T-helper 9 cell (primary cell): ENCODE measurements at places on chromosomes 4 and X.

GRCh38 chr4:111849746-111850284 is 295.4 kb upstream of the FAM241A start:
- no peak for DNase-seq

DNA sequence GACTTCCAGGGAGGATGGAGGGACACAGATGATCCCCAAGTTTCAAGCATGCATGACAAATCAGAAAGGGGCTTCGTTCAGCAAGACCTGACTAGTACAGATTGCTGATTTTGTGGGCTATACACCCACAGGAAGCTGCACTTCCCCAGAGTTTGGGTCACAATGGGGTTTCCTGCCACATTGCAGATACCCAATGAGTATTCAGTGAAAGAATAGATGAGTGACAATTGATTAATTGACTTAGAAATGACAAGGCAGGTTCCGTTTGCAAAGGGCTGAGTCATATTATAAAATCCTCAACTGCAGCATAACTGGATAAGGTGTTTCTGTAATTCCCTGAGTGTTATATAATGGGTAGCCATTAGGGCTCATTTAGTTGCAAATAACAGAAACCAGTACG is 146.6 kb upstream of the TBL1X start:
- DNase-seq, result no peak

GRCh38 chr4:8315435-8316250 is 46.1 kb downstream of the HTRA3 start:
- DNase-seq, result no peak

- DNase-seq, result no peak
Measured at GRCh38 chrX:13894888-13895565, 78.1 kb upstream of the GPM6B start.

DNA sequence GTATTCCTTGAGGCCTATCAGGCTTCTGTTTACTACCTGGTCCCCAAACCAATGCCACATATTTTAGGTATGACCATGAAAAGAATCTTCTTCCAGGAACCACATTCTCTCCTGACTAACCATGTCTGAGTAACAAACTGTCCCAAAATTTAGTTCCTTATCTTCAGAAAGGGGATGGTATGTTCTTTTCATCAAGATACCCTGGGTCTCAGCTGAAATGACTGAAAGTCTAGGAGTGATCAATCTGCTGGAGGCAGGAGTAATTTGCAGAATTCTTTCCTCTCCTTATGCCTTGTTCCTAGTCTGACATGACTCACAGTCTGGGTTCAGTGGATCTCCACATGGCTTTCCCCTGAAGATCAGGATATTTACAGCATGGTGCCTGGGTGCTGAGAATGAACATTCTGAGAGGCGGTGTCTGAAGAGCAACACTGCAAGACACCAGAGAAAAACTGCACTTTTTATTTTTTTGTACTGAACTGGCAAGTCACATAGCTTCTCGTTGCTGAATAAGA is 665.5 kb downstream of the TLL1 start:
- DNase-seq, result no peak

DNA sequence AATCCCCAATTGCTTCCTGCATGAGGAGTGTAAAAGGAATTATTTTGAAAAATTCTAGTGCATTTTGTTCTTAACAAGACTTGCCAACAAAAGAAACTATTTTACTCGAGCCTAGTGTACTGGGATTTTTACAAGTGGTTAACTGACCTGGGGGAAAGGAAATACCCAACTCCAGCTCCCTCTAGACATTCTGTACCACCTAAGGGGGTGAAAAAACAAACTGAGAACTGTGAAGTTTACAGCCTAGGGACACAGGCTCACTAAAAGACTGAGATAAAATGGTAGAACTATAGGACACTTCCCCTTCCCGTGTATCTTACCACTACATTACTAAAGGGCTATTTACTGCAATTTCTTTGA is 2.6 kb upstream of the ADH5 start:
- no peak for DNase-seq

- DNase-seq, result no peak
Measured at GRCh38 chr4:139918591-139918990, 235.4 kb downstream of the MAML3 start.

GRCh38 chrX:17397074-17397473 is 22.1 kb downstream of the NHS start:
- DNase-seq, result no peak

GRCh38 chr4:61275241-61275640 is 75.1 kb downstream of the ADGRL3 start:
- DNase-seq, result no peak

DNA sequence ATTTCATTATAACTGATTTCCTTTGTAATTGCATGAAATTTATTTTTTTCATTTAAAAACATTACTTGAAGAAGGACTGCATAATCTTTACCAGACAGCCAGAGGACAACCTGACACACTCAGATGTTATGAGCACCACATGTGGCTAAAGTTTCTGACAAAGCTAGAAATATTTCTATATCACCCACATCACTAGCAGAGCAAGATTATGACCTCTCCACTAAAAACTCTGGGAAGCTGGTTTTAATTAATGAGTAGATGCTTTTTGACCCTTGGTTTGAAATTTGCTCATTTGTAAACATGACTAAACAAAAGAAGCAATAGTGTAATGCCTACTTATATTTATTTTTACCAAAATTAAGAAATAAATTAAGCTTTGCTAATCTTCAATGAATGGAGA is 661.5 kb upstream of the EPHA5 start:
- no peak for DNase-seq

DNA sequence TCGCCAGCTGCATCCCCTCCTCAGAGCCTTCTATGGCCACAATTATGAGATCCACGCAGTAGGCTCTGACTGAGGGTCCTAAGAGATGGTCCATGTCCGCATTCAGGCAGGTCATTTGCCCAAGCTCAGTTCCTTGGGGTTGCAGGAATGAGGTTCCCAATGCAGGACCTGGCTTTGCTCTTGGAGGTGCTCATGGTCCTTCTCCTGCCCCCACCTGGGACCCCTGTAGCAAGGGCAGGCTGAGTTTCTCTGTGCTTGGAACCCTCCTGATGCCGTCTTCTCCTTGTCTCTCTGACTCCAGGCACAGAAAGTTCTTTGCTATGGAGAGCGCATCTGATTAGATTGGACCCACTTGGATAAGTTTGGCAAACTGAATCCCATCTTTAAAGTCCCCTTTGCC is 16.5 kb upstream of the SHOX start:
- DNase-seq, result no peak

DNA sequence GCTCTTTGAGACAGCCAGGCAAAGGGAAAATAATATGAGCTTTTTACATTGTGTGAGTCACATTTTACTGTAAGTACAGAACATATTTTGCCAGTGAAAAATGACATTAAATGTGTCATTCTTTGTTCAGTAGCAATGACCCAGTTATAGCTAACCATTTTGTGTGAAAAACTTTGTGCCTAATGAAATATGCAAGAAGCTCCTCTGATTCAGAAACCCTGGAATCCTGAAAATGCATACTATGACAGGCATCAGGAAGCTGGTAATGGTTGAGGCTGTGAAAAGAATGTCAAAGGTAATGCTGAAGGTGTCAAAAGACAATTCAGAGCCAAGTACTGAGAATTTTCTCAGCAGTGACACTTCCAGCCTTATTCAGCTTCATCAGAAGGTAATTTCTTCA is 549.5 kb upstream of the SMIM31 start:
- no peak for DNase-seq

DNA sequence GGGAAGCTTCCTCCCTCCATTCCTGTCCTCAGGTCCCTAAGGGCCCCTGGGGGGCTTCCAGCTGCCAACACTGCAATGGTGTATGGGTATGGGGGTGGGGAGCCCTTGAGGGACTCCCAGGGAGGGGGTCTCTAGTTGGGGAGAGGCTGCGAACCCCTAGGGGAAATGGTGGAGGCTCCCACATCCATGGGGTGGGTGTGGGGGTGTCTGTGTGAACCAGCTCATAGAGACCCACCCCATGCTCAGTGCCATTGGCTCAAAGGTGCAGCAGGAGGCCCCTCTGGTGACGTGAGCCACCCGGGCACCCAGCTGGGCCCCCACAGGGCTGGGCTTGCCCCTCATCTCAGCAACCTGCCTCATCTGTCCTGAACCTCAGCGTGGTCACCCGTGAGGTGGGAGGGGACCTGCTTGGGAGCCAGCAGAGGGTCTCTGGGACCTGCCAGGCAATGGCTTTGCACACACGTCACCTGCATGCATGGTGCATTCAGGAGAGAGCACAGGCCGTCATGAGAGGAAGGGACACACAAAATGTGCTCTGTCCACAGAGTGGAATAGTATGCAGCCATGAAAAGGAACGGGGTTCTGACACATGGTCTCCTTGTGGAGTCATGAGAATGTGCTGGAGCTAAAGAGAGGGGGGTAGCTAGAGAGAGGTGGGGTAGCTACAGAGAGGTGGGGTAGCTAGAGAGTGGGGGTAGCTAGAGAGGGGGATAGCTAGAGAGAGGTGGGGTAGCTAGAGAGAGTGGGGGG is 22.7 kb upstream of the PLCXD1 start:
- DNase-seq, result no peak

DNA sequence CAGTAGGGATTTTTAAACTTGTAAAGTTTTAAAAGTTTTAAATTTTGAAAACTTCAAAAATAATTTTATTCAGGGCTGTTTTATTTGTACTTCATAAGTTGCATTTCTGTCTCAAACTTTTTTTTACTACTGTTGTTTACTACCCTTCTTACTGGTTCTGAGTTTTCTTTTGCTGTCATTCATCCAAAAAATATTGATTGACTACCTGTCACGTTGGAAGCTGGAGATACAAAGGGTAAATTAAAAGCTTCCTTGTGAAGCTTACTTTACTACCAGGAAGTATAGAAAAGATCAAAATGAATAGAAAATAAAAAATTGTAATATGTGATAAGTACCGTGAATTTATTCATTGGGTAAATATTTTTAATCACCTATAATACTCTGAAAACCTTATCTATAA is 49.4 kb upstream of the MCUB start:
- no peak for DNase-seq

GRCh38 chr4:187929024-187929423 is 66.5 kb upstream of the ZFP42 start:
- no peak for DNase-seq

DNA sequence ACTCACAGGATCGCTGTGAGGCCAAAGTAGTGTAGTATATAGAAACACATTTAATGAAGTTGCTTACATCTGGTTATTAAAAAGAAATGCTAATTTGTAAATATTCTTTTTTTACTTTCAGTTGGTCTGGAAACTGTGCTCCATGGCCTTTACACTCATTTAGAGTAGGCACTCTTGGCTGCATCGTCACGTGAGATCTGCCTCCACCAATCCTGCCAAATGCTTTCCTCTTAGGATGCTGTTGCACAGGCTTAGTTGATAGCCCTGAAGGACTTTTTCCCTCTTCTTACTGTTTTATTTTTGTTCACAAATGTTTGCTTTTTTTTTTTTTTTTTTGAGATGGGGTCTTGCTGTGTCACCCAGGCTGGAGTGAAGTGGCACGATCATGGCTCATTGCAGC is 6.3 kb downstream of the CPE start:
- DNase-seq, result no peak

- DNase-seq, result no peak
Measured at GRCh38 chrX:45164021-45164621, 36.6 kb downstream of the DIPK2B start.

- no peak for DNase-seq
Measured at GRCh38 chr4:157185363-157185762, 35.2 kb upstream of the GRIA2 start.

DNA sequence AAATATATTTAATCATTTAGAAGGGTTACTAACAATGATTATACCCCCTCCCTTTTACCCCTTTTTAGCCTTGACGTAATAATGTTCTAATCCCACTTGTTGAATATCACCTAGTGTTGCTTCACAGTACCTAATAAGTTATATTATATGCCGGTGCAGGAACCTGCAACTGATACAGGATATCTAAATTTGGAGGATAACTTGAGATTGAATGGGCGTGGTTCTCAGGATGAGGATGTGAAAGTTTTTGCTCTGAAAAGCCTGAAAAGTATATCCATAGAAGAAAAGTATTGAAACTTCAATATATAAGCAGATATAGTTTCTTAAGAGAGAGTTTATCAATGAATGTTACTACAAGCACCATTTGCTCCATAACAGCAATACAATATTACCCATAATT is 59.8 kb downstream of the ZNF711 start:
- no peak for DNase-seq

GRCh38 chr4:1463927-1464540 is 57.8 kb upstream of the NKX1-1 start:
- no peak for DNase-seq

- DNase-seq, result no peak
Measured at GRCh38 chr4:155846929-155847328, 19.1 kb downstream of the ASIC5 start.

DNA sequence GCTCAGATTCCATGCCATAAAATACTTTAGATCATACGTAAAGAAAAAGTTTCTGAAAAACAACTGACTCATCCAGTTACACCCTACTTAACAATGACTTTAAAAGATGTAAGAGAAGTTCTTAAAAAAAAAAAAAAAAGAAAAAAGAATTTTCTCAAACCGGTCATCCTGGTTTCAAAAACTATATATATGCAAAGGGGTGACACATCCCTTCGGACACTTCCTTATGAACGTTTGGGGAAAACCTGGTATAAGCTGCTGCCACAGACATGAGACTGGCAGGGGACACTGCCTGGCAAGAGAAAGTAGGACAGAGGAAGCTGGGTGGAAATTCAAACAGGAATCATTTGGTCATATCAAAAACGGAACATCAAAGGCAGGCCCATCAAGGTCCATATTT is 81.2 kb upstream of the PRSS48 start:
- no peak for DNase-seq

DNA sequence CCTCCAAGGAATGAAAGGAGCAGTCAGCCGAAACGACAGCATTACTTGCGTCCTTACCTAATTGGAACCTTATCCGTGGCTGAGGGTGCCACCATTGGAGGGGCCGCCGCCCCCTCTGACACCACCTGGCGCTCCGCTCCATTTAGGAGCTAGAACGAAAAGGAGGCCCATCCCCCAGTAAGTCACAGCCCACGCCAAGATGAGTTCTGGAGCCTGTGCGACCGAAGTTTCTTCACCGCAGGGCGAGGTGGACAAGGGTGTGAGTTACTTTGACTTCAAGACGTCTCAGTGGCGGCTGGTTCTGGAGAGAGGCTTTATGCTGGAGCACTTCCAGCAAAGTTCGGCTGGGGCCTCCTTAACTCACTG is 729 bp upstream of the IRF2 start:
- DNase-seq, result peak; percentile 23

- DNase-seq, result no peak
Measured at GRCh38 chrX:13938051-13938828, 91.5 kb downstream of the GEMIN8 start.

GRCh38 chr4:69518102-69518501 is 22.4 kb upstream of the UGT2B4 start:
- no peak for DNase-seq

DNA sequence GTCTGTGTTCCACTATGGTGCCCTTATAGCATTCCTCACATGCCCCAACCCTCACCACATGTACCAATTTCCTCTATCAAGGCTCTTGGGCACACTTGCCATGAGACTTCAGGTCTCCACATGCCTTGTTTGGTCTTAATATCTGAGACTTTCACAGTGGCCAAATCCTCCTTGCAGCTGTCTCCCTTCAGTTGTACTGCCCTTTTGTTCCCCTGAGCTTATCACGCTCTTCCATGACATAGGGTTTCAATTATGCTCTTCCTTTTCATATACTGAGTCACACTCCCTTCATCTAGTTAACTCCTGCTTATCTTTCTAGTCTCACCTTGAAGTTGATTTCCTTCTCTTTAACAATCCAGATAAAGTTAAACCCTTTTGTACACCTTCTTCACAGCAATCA is 212.9 kb downstream of the PDHA2 start:
- no peak for DNase-seq
